ENCODE measurements at places on chromosomes 13 and 19.

- no peak for DNase-seq
These were observed 117.7 kb downstream of the FNDC3A start for GRCh38 chr13:49093376-49093775.

- DNase-seq: no peak
These were observed 78.8 kb upstream of the TDRD3 start for GRCh38 chr13:60318186-60318585.

DNA sequence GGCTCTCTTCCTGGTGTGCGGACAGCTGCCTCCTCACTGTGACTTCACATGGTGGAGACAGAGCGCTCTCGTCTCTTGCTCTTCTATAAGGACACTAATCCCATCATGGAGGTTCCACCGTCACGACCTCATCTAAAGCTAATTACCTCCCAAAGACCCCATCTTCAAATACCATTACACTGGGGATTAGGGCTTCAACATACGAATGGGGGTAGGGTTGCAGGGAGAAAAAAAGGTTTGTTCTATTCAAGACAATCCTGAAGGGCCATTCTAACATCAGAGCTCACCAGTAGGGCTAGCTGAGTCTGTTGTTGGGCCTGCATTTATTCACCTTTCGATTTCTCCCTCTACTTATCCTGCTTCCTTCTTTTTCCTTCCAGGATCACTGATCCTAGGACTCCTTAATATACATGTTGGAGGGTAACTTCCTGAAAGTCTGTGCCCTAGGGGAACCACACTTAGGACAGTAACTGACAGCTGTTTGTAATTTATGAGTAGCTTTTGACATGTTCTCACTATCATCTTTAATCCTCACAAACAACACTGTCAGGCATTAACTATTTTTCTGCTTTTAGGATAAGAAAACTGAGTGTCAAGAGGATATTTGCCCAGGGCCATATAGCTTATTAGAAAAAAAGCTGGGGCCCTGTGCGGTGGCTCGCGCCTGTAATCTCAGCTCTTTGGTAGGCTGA lies 18.8 kb upstream of the GTF2F2 start:
- no peak for DNase-seq

DNA sequence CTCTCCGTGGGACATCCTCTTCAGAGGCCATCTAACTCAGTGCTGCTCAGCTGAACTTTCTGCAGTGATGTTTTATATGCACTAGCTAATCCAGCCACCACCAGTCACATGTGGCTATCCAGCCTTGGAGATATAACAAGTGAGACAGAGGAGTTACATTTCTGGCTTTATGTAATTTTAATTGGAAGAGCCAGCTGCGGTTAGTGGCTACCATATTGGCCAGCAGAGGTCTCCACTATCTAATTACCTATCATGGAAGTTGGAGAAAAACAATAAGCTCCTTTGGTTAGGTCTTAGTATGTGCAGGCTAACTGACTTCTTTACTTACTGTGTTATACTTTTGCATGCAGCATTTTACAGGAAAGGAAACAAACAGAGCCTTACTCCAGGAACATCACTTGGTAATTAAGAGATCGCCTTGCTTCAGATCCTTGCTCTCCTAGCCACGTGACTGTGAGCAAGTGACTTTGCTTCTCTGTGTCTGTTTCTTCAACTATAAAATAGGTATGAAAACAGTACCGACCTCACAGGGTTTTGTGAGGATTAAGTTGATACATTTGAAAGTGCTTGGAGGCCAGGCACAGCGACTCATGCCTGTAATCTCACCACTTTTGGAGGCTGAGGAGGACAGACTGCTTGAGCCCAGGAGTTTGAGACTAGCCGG lies 1.6 kb upstream of the KLK10 start:
- peak; percentile 61 for DNase-seq

GRCh38 chr13:95368998-95369397 lies 67.7 kb upstream of the ABCC4 start:
- DNase-seq: no peak

GRCh38 chr19:13557756-13558398 lies 51.6 kb upstream of the CACNA1A start:
- DNase-seq: peak; percentile 23

GRCh38 chr19:47820410-47820809 lies 1.3 kb upstream of the CRX start:
- no peak for DNase-seq

- no peak for DNase-seq
These were observed 164.9 kb downstream of the UFM1 start for GRCh38 chr13:38514575-38514974.

DNA sequence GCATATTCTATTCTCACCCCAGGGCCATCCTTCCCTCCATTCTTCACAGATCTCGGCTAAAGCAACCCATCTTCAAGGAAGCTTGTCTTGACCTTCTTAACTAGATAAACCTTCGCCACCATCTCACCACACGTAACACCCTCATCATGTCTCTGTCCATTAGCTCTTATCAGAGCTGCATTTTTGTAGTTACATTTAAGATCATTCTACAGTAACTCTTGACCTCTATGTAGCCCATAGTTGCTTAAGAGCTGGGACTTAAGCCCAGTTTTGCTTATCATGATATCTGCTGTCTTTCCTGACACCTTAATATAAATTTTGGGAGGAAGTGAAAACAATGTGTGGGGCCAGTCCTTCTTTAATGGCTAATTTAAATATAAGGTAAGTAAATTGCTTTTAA lies 345.1 kb downstream of the MTUS2 start:
- no peak for DNase-seq

- DNase-seq: no peak
These were observed 16.9 kb downstream of the SMARCA4 start for GRCh38 chr19:10977742-10978092.

DNA sequence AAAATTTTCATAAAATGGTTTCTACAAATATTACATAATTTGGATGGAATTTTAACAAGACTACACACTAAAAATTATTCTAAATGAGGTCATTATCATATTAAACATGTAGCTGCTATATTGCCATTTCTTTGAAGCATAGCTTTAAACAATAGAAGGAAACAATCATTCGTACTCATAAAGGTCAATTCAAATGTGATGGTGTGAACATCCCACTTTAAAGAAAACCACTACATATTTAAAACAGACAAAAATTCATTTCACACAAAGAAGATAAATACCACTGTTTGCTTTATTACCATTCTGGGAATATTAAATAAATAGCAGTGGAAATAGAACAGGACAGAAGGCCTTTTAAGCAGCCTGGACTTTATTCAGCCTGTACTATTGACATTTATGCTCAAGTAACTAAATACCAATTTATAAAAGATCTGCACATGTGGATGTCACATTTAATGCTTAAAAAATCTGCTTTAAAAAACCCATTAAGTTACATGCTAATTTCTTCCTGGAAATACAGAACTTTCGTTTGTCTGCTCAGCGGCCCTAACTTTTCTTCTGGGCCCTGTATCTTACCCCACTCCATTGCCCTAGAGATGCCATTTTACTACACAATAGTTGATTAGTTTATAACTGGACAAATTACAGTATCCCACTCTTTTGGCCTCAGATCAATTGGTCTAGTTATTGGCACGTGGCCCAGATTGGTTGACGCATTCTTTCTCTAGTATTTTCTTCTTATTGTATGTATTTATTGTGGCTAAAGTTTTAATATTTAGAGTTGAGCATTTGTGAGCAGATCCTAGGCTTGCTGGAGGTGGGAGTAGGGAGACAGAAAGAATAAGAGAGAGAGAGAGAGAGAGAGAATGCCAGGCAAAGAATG lies 215.1 kb upstream of the SPRY2 start:
- DNase-seq: no peak

GRCh38 chr19:33691030-33691427 lies 69.3 kb downstream of the CHST8 start:
- no peak for DNase-seq

DNA sequence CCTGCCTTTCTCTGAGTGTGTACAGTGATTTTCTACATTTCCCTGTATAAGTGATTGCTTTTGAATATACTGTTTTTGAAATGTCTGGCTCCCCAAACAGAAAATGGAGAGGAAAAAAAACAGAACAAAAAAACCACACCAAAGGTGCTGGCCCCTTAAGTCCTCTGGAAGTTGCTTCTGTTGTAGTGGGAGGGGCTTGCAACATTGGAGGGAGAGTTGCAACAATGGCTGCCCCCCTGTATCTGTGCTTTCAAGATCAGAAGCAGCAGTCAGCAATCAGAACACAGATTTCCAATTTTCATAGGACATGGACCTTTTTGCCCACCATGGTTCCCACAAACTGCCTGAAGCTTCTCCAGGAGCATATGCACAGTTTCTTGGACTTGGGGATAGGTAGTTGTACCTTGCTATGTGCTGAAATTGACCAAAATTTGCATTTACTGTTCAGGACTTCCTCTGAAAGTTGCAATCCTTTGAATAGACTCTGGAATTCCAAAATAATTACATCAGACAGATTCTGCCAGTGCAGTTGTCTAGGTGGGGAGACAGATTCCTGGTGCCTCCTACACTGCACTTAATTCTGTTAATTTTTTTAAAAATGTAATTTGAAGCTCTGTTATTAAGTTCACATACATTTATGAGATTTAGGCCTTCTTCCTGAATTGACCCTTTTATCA lies 13.8 kb downstream of the BIVM start:
- peak; percentile 42 for DNase-seq

GRCh38 chr13:99227909-99228688 lies 27.4 kb downstream of the UBAC2 start:
- DNase-seq: peak; percentile 36

DNA sequence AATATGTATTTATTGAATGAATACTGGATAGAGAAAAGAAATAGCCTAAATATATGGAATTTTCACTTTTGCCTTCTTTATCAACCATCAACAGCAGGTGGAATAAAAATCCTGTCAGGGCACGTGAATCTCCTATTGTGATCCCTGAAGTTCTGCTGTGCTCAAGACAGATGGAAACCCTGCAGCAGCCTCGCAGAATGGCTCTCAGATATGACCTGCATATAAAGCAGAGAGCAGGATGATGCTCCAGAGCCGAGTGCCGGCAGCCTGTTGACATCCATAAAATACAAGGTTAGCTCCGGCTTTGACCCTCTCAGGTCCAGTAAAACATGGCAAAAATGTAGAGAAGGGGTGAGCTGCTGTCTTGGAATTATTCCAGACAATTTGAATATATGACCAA lies 659.3 kb downstream of the DIAPH3 start:
- no peak for DNase-seq

DNA sequence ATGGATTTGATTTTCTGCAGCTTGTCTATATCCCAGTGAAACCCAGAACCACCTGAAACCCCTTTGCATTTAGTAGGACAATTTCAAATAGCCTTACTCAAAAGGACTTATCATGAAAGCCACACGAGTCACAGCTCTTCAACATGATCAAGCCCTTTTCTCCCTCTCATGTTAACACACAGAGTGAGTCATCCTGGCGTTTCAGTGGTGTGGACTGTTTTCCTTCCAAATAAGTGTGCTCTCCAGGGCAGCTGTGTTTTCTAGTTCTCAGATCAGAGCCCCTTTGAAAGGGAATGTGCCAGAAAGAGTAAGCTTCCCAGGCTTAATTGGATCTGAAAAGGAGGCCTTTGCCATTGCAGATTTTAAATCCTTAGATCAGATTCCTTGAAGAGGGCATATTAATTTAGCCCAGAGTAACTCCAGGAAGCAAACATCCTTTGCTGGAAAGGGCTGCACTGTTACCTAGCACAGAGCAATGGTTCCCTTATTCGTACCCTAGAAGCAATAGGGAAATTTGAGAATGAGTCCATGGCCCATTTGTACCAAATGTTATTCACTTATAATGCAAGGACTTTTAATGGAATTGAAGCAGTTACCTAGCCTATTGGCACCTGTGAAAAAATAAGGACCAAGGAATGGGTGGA lies 51.3 kb downstream of the ERICH6B start:
- peak; percentile 59 for DNase-seq

- peak; percentile 61 for DNase-seq
These were observed 25.1 kb downstream of the CARS2 start for GRCh38 chr13:110680852-110681251.

DNA sequence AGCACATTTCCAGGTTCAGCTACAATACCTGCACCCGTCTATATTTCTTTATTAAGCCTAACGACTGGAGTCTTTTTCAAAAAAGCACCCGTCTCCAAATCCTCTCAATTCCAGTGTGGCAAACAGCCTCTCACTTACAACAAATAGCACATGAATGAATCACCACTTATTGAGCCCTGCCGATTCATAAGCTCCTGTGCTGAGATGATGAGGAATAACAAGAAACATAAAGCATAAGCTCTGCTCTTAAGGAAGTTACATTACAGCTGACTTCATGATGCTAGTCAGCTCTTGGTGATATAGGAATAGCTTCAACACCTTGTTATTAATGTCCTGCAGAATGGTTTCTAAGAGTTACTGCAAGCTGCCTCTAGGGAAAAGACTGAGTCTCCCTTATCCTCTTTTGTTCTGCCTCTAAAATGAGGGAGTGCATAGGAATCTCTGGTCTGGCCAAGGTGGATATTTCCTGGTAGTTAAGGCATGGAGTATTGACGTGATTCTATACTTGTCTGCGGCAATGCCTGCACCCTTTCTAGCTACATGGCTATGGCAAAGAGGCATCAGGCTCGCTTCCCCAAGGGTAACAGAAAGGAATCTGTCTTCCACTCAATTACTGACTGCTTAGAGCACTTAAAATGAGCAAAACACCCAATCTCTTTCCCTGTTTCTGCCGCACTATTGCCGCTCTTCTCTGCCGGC lies 195.7 kb downstream of the KLF12 start:
- peak; percentile 95 for DNase-seq

DNA sequence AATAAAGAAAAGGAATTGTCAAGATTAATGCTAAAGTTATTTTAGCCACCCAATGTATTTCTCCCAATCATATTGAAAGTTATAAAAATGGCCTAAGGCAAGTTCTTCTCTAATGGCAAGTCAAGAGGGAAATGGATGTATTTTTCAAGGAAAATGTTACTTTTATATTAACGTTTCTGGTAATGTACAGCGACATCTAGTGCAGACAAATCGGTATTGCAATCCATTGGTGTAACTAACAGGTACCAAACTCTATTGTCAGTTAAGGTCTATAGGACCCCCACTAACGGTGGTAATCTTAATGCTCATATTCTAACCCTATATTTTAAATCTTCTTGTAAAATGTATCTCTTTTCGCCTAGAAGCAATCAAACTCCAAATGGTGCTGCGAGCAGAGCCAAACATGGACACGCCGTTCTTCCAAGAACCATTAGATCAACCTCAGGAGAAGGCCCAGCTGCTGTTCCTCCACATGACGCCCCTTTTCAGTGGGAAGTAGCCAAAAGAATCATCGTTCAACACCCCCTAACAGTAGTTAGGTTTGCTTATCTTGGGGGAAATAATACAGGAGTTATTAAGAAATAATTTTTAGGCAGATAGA lies 98.5 kb upstream of the PABPC3 start:
- DNase-seq: peak; percentile 58

DNA sequence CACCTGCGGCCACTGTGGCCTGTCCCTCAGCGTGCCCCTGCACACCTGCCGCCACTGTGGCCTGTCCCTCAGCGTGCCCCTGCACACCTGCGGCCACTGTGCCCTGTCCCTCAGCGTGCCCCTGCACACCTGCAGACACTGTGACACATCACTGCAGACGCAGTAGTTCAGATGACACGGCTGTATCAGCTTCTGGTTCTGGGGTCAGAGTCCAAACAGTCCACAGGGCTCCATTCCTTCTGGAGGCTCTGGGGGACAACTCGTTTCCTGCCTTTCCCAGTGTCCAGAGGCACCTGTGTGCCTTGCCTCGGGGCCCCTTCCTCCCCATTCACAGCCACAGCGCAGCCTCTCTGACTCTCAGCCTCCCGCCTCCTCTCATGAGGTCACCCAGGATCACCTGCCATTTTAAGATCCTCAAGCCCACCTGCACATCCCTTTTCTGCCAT lies 5.5 kb downstream of the SF3A2 start:
- DNase-seq: no peak

GRCh38 chr13:27258637-27259386 lies 7.5 kb downstream of the RPL21 start:
- DNase-seq: peak; percentile 40

GRCh38 chr13:96091164-96092117 lies 1.5 kb downstream of the HS6ST3 start:
- no peak for DNase-seq

All from ELR (cell line).